ENCODE measurements at places on chromosomes 5 and 9.

- no peak for DNase-seq
Measured at GRCh38 chr5:1514027-1514818, 9.5 kb downstream of the LPCAT1 start.

- DNase-seq: no peak
Measured at GRCh38 chr5:125551246-125551645, 804.8 kb upstream of the ZNF608 start.

GRCh38 chr5:150062216-150062922 lies 24.0 kb downstream of the CSF1R start:
- DNase-seq: no peak

- no peak for DNase-seq
Measured at GRCh38 chr9:13173553-13173952, 105.9 kb downstream of the MPDZ start.
